Globus pallidus (tissue), 1 donor: ENCODE measurements at places on chromosomes 5 and 9.

DNA sequence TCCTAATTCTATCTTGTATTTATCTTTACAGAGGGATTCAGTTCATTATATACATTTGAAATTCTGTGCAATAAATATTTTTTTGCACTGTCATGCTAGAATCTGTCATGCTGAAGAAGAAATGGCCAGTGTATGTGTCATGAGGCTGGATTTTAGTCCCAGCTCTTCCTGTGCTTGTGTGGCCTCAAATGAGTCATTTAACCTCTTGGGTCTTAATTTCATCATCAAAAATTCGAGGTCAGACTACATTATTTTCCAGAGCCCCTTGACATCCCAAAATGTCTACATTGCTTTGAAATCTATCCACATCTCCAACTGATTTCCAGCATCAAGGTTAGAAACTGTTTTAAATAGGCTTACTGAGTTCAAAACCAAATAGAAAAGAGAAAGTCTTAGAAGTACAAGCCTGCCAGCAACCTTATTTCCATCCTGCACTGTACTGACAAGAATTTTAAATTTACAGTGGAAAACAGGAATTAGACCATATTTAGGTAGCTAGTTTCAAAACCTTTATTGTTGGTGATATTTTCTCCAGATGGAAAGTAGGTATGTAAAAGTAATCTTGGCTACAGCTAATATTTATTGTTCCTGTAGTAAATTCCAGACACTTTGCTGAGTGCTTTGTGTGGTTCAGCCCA, 96.7 kb upstream of the MAMDC2 start:
- DNase-seq: no peak

DNA sequence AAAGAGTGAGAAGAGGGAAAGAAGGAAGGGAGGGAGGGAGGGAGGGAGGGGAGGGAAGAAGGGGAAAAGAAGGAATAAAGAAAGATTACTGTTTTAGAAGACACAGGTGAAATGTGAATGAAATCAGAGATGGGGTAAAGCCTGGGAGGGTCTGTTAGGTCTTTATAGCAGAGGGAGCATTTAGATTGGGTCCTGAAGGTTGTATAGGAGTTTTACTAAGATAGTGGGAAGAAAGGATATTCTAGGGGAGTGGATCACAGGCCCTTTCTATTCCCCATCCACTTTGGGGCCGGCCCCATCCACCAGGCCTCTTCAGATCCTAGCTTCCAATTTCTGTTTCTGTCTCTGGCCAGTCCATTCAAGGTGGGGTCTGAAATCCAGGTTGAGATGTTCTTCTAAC, 35.5 kb downstream of the C9orf50 start:
- DNase-seq: no peak

DNA sequence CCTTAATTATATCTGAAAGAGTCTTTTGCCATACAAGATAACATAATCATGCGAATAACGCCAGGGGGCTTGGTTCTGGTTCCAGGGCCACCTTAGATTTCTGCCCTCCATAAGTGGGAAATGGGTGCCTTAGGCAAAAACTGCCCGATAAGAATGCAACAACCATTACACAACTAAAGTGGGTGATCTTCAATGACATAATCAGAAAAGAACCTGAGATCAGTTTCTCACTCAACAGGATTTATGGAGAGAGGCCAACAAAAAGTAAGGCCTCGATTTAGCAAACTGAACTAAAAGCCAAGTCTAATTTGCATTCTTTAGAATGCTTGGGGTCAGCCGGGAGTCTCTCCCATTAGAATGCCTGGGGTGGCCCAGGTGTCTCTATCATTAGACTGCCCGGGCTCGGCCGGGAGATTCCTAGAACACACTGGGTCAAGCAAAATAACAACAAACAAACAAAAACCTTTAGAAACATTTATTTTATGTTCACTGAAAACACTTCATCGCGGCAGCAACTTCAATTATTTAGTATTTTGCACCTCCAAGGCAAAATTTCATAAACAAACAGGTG, 194.8 kb downstream of the AUH start:
- DNase-seq: no peak

- no peak for DNase-seq
These were observed 108.4 kb downstream of the KCNIP1 start for GRCh38 chr5:170612256-170612678.

- no peak for DNase-seq
These were observed 72.1 kb upstream of the ARAP3 start for GRCh38 chr5:141753971-141754713.

GRCh38 chr5:159515909-159516415, 185.7 kb upstream of the IL12B start:
- DNase-seq: no peak

DNA sequence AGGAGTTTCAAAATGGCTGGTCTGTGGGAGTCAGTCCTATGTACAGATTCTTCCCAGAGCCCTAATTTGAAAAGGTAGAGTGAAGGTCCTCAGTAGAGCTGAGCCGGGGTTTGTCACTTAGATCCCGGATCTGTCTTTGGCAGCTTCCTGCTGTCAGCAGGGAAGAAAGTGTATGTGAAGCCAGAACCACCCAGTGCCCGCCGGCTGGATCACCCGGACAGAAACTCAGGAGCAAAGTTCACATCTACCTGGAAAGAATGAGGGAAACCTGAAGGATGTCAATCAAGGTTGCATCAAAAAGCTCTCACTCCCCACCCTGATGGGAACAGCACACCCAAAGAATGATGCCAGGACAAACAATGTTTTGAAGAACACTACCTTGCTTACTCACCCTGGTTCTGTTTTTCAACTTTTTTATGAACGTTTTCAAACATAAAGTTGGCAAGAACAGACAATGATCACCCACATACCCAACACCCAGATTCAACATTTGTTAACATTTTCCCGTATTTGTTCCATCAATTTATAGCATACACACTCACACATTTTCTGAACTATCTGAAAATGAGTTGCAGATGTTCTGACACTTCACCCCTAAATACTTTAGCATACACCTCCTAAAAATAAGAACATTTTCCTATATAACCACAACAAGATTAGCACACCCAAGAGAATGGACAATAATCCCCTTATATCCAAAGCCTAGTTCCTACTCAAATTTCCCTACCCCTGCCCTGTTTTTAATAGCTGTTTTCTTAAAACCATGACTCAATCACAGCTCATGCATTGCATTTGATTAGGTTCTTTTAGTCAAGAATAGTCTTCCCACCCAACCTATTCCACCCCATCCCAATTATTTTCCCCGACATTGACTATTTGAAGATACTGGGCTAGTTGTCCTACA, 133.9 kb downstream of the LHFPL2 start:
- no peak for DNase-seq

GRCh38 chr9:4141296-4141695, 158.6 kb downstream of the GLIS3 start:
- no peak for DNase-seq

DNA sequence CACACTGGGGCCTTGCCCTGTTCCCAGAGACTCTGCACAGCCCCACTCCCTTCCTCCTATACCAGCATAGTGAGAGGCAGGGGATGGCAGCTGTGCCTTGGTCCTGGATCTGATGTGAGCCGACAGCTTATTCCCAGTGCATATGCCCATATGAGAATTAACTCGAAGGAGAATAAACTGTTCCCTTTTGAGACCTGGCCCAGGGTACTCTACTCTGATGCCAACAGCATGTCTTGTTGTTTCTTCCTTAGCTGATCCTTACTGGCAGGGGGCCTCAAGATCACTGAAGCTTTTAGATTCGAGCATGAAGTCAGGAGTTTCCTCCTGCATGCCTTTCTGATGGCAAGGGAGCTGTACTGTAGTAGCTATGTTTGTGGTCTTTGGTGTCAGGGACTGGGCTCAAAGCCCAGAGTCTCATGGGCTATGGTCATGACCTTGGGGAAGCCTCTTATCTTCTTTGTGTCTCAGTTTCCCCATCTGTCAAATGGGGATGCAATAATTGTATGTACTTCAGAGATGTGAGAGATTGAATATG, 57.1 kb downstream of the DOCK2 start:
- no peak for DNase-seq

DNA sequence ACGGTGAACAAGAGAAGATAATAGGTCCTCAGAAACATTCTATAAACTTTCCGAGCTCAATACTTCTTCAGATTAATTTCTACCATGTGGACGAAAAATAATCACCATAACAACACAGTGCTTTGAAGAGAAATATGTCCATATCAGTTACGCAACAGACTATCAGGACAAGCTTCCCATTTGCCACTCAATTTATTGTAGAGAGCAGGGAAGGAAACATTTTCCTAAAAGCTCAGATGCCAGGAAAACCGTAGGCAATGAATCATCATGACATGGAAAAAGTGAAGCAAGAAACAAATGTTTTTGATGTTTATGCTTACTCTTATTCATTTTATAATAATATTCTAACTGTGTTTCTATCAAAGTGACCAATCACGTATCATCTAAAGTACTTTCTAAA, 87.6 kb downstream of the S1PR3 start:
- no peak for DNase-seq

- no peak for DNase-seq
These were observed 101.0 kb downstream of the PIP5K1B start for GRCh38 chr9:68805890-68806517.

DNA sequence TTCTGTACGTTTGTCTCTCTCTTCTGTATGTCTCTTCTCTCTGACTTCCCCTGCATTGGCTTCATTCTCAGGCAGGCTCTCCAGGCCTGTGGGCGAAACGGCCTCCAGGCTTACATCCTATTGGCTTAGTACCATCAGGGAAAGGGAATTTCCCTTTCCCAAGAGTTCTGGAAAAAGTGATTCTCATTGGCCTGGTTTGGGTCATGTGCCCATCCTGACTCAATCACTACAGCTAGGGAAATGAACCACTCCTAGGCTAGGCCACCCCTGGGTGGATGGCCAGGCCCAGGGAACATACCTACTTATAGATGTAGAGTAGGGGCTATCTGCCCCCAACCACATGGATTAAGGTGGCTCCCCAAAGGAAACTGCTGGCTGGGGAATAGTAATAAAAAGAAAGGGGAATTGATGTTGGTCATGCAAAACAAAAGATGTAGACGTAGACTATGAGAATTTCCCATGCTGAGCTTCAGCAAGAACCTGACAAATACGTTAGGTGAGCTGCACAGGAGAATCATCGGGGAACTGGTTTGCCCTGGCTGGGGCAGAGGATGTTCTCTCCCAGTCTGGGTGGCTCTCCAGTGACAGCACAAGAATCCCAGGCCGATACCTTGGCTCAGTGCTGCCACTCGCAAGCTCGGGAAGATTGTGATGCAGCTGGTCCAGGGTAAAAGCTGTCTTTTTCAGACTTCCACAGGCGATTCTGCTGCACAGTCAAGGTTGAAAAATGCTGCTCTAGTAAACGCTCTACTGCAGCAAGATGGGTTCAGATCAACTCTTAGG, 3.7 kb upstream of the EGR1 start:
- no peak for DNase-seq

DNA sequence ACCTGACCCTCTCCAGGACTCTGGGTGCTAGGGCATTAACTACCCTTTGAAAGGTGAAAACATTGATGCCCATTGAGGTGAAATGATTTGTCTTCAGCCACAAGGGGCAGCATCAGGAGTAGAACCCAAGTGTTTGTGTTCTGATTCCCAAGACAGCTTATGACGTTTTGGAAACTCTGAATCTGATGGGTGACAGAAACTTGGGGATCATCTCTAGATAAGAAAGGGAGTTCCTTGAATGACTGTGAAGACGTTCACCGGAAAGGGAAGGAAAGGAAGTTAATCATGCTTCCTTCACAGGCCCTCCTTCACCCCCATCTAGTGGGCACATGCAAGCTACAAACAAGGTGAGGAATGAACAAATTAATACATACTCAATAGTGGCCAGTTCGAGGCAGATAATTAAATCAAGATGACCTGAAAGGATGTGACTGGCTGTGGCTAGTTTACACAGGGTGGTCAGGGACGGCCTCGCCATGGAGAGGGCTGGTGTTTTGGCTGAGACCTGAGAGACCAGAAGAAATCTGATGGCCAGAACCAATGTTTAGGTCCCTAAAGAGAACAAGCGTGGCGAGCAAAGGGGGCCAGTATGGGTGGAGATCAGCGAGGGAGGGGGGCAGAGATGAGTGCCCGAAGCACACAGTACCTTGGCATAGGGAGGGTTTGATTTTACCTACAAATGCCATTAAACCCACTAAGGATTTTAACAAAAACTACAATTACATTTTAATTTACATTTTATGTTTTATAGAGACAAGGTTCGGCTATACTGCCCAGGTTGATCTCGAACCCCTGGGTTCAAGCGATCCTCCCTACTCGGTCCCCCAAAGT, 937 bp upstream of the SLC26A2 start:
- peak; percentile 35 for DNase-seq

GRCh38 chr5:105587963-105588662, 2025.5 kb upstream of the NUDT12 start:
- no peak for DNase-seq

- DNase-seq: no peak
These were observed 57.1 kb downstream of the TBCA start for GRCh38 chr5:77718934-77719610.

GRCh38 chr5:142145106-142145900, 36.7 kb downstream of the NDFIP1 start:
- peak; percentile 66 for DNase-seq

- no peak for DNase-seq
These were observed 59.6 kb upstream of the FAM120A start for GRCh38 chr9:93391898-93392297.

DNA sequence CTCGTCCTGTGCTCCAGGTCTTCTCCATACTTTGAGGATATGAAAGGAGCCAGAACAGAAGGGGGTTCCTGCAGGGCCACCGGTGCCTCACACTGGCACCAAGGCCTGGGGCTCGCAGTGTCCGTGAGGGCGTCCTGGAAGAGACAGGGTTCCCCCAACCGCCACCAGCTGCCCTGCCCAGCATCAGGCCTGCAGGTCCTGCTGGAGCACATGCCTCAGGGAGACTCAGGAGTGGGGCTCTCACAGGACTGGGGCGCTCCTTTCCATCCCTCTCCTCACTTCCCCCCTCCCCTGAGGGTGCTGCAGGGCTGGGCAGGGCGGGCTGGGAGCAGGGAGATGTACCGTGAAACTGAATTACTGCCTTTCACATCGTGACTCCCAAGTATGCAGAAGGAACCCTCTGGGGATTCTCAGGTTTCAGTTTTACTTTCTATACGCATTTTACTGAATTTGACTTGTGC, 31.7 kb downstream of the CEP72 start:
- no peak for DNase-seq

- DNase-seq: no peak
These were observed 347.5 kb downstream of the SEMA5A start for GRCh38 chr5:9198394-9198793.

GRCh38 chr5:11504065-11504885, 400.0 kb downstream of the CTNND2 start:
- no peak for DNase-seq

GRCh38 chr5:81182396-81183390, 50.4 kb upstream of the CKMT2 start:
- DNase-seq: no peak

- no peak for DNase-seq
These were observed 36.7 kb downstream of the IRX2 start for GRCh38 chr5:2714805-2715204.
